Naive B cell (primary cell): ENCODE measurements at places on chromosomes 7 and 10. TPM values are rescaled to one million over a fixed set of nuclear protein-coding genes. Genes with fewer than 3 reads are reported as not detected.

The ZNF783 gene
- polyA plus RNA-seq: 6.0 TPM

The ANKRD22 gene
- polyA plus RNA-seq: not detected

The SAMD8 gene
- polyA plus RNA-seq: 11.9 TPM

The SSC4D gene
- polyA plus RNA-seq: not detected

The LRRC27 gene
- polyA plus RNA-seq: 8.5 TPM

The LRRC17 gene
- not detected for polyA plus RNA-seq

The SORCS3 gene
- not detected for polyA plus RNA-seq

The FAM20C gene
- not detected for polyA plus RNA-seq

The AKR1B1 gene
- polyA plus RNA-seq: 134 TPM

The KLLN gene
- 0.11 TPM for polyA plus RNA-seq

The MSS51 gene
- not detected for polyA plus RNA-seq

The SPDYE8 gene
- 0.25 TPM for polyA plus RNA-seq

The NRG3 gene
- polyA plus RNA-seq: not detected

The ASB10 gene
- not detected for polyA plus RNA-seq

The TLL2 gene
- not detected for polyA plus RNA-seq

The UBN2 gene
- polyA plus RNA-seq: 2.9 TPM

The GCK gene
- polyA plus RNA-seq: 0.50 TPM

The SOSTDC1 gene
- polyA plus RNA-seq: not detected

The LFNG gene
- 2.7 TPM for polyA plus RNA-seq

The ELMO1 gene
- 52.0 TPM for polyA plus RNA-seq

The ABCC2 gene
- 0.44 TPM for polyA plus RNA-seq

The COL1A2 gene
- polyA plus RNA-seq: not detected

The HILPDA gene
- 12.4 TPM for polyA plus RNA-seq
